ENCODE measurements at places on chromosomes 12 and 14. TPM values are rescaled to one million over a fixed set of nuclear protein-coding genes. Genes with fewer than 3 reads are reported as not detected.

Gene SLCO1A2
- total RNA-seq = not detected

Gene GPR84
- total RNA-seq = not detected

Gene OR6C2
- not detected for total RNA-seq

Gene AKAP6
- 218 TPM for total RNA-seq

Gene CHST11
- total RNA-seq = 6.0 TPM

DNA sequence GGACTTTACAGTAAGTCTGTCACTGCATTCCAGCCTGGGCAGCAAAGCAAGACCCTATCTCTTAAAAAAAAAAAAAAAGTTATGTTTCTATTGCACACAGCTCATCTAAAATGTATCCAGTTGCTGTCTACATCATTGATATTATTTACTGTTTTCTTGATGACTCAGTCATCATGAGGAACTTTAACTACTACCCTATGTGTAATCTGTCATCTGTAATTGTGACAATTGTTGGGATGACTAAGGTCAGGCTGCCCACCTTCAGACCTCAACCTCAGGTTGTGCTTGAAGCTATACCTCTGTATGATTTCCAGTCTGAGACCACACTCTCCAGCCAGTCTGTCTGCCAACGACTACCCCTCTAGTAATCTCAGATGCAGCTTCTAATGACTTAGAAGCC, 15.3 kb downstream of the PPP1R13B start:
- no peak overlapping the region for H3K27ac ChIP-seq
- DNase-seq = no peak
- H3K27me3 ChIP-seq = no peaks in the 10 kb centered on the region
- H3K4me3 ChIP-seq = no peak overlapping the region
- no peaks in the 10 kb centered on the region for H3K36me3 ChIP-seq
- peaks cover 79% of the 10 kb centered on the region for H3K4me1 ChIP-seq

GRCh38 chr12:105175397-105175990, 60.5 kb downstream of the APPL2 start:
- H3K27ac ChIP-seq = no peak overlapping the region
- no peak for DNase-seq
- H3K4me3 ChIP-seq = no peak overlapping the region
- H3K36me3 ChIP-seq = peaks cover 58% of the 10 kb centered on the region
- H3K4me1 ChIP-seq = no peaks in the 10 kb centered on the region

DNA sequence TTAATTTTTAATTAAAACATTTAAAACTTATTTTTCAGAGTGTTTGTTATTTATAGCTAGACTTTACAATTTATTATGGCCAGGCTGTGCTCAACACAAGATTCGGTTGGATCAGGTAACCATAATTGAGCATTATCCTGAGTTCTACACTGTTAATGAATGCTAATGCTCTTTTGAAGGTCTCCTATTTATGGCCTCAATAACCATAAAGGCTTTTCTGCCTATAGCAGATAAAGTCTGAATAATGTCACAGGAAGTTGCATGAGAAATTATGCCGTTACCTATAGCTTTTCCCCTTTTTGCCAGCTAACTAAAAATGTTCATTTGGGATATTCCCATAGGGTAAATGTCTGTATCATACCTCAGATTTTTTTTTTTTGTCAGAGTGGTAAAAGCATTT, 269.4 kb upstream of the E2F7 start:
- H3K27ac ChIP-seq = no peak overlapping the region
- H3K4me3 ChIP-seq = no peak overlapping the region
- H3K36me3 ChIP-seq = no peaks in the 10 kb centered on the region

GRCh38 chr12:12216349-12217017, 50.4 kb downstream of the LRP6 start:
- no peaks in the 10 kb centered on the region for H3K27me3 ChIP-seq
- H3K27ac ChIP-seq = no peak overlapping the region
- DNase-seq = no peak
- no peak overlapping the region for H3K4me3 ChIP-seq
- H3K4me1 ChIP-seq = peaks cover 45% of the 10 kb centered on the region

- no peaks in the 10 kb centered on the region for H3K36me3 ChIP-seq
- H3K27me3 ChIP-seq = peaks cover 61% of the 10 kb centered on the region
Measured at GRCh38 chr12:127275416-127275815, 991.6 kb upstream of the TMEM132C start.

DNA sequence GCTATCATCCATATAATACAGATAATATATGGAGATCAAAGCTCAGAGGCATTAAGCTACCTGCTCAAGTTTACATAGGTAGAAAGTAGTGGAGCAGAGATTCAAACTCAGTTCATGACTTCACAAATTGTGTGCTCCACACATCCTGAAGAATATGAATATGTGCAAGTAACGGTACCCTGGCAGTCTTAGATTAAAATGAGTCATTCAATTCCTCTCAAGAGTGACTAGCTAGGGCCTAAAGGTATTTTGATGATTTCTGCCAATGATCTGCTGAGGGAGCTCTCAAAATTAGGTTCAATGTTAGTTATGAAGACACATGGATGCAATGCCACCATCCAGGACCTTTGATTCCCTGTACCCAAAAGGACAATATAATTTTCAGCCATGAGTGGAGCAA, 58.9 kb downstream of the GRIP1 start:
- no peaks in the 10 kb centered on the region for H3K4me1 ChIP-seq
- H3K4me3 ChIP-seq = no peak overlapping the region
- no peak for DNase-seq

- H3K27me3 ChIP-seq = no peaks in the 10 kb centered on the region
- peaks cover 2% of the 10 kb centered on the region for H3K36me3 ChIP-seq
- peaks cover 60% of the 10 kb centered on the region for H3K4me1 ChIP-seq
- no peak overlapping the region for H3K4me3 ChIP-seq
Measured at GRCh38 chr14:100271247-100271939, 32.4 kb downstream of the YY1 start.

- H3K4me3 ChIP-seq = no peak overlapping the region
- H3K27me3 ChIP-seq = peaks cover 11% of the 10 kb centered on the region
- no peak for DNase-seq
- no peaks in the 10 kb centered on the region for H3K36me3 ChIP-seq
- H3K27ac ChIP-seq = no peak overlapping the region
Measured at GRCh38 chr12:127231371-127231770, 1035.6 kb upstream of the TMEM132C start.

DNA sequence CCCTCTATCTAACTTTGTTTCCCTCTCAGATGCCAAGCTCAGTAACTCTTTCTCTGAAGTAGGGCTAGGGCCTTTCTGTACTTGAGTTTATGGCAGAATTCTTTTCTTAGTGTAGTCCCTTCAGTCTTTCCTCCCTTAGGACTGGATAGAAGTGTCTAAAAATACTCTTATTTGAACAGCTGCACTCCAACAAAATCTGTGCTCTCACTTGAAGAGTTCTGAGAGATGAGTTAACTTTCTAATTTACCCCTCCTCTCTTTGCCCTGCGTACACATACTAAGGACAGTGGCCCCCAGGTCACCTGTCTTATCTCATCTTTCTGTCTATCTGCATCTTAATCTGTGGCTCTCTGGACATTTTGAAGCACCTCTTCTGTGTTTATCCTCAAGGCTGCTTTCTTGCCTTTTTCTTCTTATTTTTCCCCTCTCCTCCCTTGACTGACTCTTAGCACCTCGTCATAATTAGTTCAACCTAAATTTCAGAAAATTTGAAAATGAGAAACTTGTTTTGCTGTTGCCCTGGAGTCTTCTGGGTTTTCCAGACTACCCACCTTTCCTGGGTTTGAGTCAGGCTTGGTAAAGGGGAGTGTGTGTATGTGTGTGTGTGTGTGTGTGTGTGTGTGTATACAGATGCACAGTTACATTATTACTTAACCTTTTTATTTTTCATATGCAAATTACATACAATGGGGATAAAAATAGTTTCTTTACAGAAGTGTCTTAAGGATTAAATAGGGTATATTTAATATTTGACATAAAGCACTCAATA, 23.9 kb downstream of the NCKAP1L start:
- H3K4me1 ChIP-seq = no peaks in the 10 kb centered on the region
- H3K27me3 ChIP-seq = peaks cover 59% of the 10 kb centered on the region
- no peak overlapping the region for H3K4me3 ChIP-seq
- DNase-seq = no peak

DNA sequence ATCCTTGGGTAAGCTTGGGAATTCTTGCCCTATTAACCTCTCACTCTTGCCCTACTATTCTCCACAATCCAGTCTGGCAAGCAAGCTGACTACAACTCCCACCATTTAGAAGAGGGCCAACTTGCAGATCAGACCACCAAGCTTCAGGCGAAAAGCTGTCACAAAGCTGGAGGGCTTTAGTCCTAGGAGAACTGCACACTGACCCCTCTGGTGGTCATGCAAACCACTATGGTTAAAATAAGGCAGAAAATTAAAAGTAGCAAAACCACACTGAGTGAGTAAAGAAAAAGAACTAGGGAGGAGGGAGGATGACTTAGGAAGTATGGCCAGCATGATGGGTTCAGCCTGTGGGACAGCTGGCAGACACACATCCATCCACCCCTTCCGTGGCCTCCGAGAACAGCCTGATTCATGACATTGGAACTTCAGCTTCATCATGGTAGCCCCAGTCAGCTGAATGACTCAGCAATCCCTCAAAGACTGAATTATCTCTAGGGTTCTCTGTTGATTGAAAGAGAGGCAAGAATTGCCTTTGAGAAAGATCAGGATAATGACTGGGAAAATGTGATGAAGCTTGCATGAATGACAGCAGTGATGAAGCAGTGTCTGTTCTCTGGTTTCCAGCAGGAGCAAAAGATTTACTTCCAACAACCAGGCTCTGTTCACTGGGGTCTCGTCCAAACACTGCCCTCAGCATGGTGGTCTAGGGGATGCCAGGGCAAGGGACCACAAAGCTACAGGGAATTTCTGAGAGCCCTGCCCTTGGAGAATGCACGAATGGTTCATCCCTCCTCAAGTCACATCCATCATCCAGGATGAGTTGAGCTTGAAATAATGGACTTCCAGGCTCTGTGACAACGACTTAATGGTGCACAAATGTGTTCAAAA, 24.4 kb downstream of the PITPNM2 start:
- no peaks in the 10 kb centered on the region for H3K36me3 ChIP-seq
- peaks cover 47% of the 10 kb centered on the region for H3K4me1 ChIP-seq
- H3K27ac ChIP-seq = peak overlapping the region; percentile 4

DNA sequence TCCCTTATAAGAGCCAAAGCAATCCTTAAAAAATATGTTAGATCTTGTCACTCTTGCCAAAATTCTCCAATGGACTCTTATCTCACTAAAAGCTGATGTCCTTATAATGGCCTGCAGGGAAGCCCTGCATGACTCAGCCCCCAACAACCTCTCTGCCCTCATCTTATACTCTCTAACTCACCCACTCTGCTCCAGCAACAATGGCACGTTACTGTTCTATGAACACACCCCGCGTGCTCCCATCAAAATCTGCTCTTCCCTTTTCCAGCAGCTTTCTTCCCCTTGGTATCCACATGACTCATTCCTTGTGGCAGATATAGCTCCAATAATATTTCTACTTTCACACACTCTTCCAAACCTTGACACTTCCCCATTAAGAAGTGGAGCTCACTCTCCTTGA, 108.1 kb downstream of the DENND5B start:
- no peak overlapping the region for H3K4me3 ChIP-seq
- H3K36me3 ChIP-seq = peaks cover 9% of the 10 kb centered on the region
- no peak for DNase-seq

GRCh38 chr12:4975574-4975973, 65.9 kb downstream of the KCNA1 start:
- peaks cover 74% of the 10 kb centered on the region for H3K27me3 ChIP-seq
- no peaks in the 10 kb centered on the region for H3K36me3 ChIP-seq
- DNase-seq = no peak
- H3K4me3 ChIP-seq = no peak overlapping the region
- H3K27ac ChIP-seq = no peak overlapping the region

DNA sequence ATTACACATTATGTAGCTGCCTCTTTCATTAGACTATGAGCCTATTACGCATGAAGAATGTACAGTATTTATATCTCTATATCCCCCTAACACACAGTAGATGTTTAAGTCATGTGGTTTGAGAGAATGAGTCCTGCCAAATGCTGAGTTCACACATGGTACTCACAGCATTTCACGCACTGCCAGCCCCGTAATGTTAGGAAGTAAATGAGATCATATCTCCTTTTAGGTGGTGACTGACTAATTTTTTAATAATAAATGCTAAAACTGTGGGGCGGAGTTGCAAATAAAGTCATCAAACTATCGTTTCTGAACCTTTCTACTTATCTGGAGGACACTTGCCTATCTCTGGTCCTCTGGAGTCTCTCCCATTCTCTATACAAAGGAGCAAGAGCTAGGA, 343.8 kb downstream of the ADAMTS20 start:
- H3K4me1 ChIP-seq = no peaks in the 10 kb centered on the region
- no peaks in the 10 kb centered on the region for H3K36me3 ChIP-seq
- H3K27ac ChIP-seq = no peak overlapping the region
- DNase-seq = no peak

DNA sequence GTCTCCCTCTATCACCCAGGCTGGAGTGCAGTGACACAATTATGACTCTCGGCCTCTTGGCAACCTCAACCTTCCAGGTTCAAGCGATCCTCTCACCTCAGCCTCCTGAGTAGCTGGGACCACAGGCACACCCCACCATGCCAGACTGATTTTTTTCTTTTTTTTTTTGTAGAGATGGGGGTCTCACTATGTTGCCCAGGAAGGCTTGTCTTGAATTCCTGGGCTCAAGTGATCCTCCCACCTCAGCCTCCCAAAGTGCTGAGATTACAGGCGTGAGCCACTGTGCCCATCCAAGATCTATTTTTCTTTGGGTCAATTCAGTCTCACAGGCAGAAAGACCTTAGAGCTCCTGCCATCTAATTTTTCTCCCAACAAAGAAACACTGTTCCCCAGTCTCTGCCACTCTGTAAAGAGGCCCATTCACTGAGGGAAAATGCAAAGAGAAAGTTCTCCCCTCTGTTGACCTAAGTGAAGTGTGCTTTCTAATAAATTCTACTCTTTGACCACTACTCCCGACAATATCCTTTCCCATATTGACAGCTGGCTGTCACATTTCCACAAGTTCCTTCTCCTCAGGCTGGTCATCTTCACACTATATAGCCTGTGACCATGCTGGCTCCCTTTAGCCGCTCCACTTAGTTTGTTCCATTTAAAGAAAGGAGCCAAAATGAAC, 23.3 kb downstream of the TMED8 start:
- DNase-seq = no peak
- H3K36me3 ChIP-seq = peaks cover 16% of the 10 kb centered on the region
- H3K4me1 ChIP-seq = no peaks in the 10 kb centered on the region
- no peaks in the 10 kb centered on the region for H3K27me3 ChIP-seq
- no peak overlapping the region for H3K27ac ChIP-seq

GRCh38 chr12:4908684-4909409, 858 bp upstream of the KCNA1 start:
- H3K36me3 ChIP-seq = no peaks in the 10 kb centered on the region
- H3K4me1 ChIP-seq = peaks cover 28% of the 10 kb centered on the region
- H3K27ac ChIP-seq = no peak overlapping the region
- H3K4me3 ChIP-seq = peak overlapping the region; percentile 60

- H3K4me3 ChIP-seq = no peak overlapping the region
- H3K4me1 ChIP-seq = no peaks in the 10 kb centered on the region
- no peaks in the 10 kb centered on the region for H3K27me3 ChIP-seq
- DNase-seq = no peak
Measured at GRCh38 chr14:71521238-71522135, 410.7 kb upstream of the RGS6 start.

DNA sequence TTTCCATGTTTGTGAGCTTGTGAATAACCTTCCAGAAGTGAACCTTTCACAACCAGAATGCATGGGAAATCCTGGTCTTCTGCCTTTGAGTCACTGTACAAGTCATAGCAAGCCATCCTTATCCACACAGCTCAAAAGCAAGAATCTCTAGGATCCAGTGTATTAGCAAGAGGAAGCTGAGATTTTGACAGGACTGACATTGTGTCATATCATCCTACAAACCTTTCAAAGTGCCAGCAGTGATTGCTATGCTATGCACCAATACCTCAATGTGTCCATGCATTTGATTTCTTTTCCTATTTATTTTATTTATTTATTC, 13.5 kb upstream of the NRDE2 start:
- no peak overlapping the region for H3K4me3 ChIP-seq
- DNase-seq = no peak
- H3K4me1 ChIP-seq = no peaks in the 10 kb centered on the region
- no peaks in the 10 kb centered on the region for H3K36me3 ChIP-seq
- H3K27ac ChIP-seq = no peak overlapping the region
- no peaks in the 10 kb centered on the region for H3K27me3 ChIP-seq

All from left ventricle myocardium inferior (tissue), 1 donor.